ENCODE measurements at places on chromosomes 7 and 10.

- no peak for DNase-seq
Observed at GRCh38 chr10:7486528-7486927, 75.7 kb upstream of the SFMBT2 start.

DNA sequence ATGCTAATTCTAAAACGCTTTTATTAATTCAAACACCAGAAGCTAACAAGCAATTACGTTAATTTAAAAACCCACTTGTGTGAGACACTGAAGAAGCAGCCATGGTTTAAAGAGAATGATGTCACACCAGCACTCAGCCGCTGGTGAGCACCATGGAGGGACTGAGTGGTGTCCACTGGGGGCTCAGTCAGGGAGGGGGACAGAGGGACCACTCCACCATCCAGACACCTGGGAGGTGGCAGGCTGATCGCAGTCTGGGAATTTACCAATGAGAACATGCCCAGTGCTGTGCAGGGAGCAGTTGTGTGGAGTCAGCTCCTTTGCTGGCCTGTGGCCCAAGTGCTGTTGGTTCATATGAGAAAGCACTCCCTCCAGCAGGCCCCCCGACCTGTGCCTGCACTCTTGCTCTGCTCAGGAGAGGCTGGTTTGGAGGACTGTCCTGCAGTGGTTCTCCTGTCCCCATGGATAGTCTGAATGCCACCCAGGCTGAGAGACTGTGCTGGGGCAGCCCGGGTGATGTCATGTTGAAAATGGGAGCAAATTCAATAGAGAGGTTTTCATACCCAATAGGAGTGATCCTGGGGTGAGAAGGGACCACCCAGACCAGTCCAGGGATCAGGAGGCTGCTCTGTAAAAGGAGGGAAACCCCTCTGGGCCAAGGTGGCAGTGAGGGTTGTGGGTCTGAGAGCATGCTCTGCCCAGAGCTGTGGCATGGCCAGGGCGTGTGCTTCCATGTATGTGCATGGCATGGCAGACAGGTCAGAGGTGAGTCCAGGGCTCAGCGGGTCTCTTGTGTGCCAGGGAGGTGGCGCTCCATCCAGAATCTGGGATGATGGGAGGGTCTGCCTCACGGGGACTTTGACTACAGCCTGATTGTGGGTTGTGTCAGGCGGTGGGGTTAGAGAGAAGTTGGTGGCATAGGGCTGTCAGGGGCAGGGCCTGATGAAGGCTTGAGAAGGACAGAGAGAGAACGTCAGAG is 12.7 kb downstream of the ADCY1 start:
- DNase-seq = no peak

DNA sequence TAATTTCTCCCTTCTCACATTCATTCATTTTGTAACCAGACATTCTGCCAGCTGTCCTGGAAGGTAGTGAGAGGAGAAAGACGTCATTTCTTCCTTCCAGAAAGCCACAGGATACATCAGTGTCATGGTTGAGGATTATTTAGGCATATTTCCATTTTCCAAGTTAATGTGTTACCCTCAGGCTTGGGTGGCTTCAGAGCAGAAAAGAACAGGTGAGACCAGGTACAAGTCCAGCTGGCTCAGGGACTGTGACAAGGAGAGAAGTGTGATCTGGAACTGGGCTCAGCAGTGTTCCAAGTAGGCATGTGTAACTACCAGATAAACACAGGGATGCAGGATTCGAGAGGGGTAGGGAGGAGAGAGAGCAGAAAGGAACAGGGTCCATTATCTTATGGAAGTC is 386.9 kb downstream of the GALNT17 start:
- no peak for DNase-seq

DNA sequence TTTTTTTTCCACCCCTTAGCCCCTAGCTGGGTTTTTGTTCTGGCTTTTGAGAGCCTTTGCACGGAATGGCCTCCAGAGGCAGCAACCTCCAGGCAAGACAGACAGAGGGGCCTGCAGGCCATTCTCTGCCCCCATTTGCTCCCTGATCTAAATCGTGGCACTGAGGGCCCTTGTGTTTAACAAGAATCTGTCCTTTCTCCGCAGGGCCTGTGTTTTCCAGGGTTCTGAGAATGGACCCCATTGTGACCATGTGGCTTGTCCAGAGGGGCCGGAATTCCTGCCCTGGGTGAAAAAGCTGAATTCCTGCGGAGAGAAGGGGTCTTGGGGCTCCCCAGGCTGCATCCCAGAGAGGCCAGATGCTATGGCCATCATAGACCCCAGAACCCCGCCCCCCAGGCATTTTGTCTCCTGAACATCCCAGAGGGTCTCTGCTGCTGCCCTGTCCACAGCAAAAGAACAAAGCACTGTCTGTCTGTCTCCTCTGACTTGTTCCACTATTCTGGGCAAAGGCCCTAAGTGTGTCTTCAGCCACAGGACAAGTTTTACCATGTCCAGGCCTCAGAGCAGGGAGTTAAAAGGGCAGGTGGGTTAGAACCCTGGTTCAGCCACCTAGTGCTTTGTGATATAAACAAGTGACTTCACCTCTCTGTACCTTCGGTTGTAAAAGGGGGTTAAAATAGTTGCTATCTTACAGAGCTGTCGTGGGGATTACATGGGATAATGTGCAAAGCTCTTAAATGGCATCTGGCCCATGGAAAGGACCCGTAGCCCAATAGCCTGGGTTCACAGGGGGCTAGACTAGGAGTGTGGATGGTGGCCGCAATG is 155.6 kb downstream of the SH3PXD2A start:
- peak; percentile 2 for DNase-seq

- no peak for DNase-seq
Observed at GRCh38 chr7:155198196-155198892, 99.3 kb upstream of the INSIG1 start.

- no peak for DNase-seq
Observed at GRCh38 chr10:119166564-119166963, 1.1 kb upstream of the SFXN4 start.

DNA sequence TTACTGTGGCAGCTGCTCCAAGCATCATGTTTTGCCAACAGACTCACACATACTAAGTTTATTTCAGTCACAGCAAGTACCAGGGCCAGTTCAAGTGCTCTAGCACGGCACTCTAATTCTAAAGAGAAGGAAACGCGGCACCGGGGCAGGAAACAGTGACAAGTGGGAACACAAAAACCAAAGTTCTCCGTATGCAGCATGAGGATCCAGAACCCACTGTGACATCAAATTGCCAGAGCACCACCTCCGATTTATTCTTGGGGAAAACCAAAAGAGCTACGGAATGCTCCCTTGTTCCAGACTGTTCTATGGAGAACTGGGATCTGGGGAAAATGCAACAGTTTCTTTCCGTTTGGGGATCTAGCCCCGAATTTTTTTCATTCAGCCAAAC is 448 bp upstream of the PTER start:
- peak; percentile 36 for DNase-seq

DNA sequence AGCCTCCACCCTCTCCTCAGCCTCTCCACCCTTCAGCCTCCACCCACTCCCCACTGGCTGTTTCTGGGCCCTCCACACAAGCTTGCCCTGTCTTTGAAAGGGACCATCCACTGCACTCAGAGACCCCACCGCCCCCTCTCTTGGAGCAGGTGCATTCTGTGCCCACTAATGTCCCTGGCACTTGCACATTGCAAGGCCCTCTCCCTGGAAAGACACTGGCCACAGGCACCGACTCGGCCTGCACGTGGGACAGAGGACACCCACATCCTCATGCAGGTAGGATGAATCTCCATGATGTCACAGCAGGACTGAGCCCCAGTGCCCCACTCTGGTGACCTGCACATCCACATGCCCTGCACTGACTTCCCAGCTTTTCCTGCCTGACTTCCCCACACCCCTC is 36.8 kb upstream of the EBF3 start:
- DNase-seq = no peak

DNA sequence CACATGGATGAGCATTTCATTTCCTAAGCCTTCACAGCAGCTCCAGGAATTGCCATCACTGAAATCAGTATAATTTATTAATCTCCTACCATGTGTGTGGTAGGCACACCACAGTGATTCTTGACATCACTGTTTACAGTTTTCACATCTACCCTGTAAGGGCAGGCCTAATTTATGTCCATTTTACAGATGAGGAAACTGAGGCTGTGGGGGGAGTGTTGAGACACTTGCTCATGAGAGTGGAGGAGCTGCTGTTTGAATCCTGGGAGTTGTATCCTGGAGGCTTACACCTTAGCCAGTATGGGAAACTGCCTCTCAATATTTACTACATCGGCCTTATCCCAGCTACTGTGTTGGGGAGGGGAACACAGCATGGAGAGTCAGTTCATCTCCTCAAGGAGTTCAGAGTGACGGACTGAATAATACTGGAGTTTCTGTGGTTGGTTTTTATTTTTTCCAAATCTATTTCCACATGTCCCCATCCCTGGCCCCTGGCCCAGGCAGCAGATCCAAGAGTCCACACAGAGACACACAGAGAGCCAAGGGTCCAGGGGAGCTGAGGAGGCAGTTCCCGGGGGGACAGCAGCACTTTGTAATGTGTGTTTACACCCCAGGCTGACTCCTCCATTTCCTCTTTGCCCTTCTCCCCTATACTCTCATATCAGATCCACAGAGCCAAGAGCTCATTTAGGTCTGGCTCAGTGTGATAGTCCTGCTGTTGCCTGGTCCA is 13.2 kb downstream of the UBTD1 start:
- DNase-seq = no peak

DNA sequence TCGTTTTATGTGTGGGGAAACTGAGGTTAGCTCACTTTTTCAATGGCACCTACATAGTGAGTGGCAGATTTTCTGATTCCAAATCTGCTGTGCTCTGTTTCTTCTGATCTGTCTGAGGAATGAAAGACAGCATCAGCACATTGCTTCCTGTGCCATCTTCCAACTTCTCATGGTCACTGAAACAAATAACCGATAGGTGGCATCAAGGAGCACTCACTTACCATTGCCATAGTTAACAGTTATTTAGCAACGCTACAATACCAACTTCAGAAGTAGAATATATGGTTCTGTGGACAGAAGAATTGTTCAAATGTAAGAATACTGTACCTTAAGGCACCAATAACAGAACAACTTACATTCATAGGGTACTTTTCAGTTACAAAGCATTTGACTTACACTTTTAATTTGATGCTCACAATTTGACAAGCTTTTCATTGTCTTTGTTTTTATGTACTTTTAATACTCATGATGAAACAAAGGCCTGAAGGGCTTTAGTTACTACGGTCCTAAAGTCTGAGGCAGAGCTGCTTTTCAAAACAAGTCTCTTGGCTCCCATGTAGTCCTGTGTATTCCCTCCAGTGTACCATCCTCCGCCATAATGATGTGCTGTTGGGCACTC is 228.9 kb upstream of the TCF7L2 start:
- peak; percentile 62 for DNase-seq

- no peak for DNase-seq
Observed at GRCh38 chr7:109073543-109073942, 503.9 kb downstream of the DNAJB9 start.

DNA sequence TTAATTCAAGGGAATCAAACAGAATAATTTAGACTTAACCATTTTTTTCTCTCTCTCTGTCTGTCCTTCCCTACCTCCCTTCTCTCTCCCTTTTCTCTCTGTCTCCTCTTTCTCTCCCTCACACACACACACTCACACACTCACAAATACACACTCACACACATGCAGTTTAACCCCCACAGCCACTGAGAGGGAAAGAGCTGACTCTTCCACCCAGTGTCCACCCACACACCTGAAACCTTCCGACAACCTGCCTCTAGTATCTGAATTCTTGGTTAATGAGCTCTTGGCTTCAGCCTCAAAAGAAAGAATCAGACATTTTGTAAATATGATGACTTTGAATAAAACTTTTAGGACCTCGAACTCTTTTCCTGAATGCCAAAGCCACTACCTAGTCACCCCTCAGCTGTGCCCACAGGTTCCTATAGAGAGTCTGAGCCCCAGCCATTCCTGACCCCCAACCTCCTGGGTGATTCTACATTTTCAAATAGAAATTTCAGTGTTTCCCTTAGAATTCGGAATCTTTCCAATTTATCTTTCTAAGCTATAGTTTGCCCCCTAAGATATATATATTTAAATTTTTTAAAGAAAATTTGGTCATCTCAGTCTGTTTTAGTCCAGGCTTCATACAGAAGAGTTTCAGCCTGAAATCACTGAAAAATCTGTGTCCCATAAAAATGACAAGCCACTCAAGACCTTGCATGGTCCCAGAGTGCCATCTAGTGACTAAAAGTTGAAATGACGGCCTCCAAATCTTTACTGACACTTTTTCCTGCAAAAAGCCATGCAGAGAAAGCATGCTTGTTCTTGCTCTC is 202.8 kb downstream of the IPMK start:
- DNase-seq = peak; percentile 65

GRCh38 chr10:104127411-104127810 is 5.4 kb downstream of the SFR1 start:
- DNase-seq = peak; percentile 44

DNA sequence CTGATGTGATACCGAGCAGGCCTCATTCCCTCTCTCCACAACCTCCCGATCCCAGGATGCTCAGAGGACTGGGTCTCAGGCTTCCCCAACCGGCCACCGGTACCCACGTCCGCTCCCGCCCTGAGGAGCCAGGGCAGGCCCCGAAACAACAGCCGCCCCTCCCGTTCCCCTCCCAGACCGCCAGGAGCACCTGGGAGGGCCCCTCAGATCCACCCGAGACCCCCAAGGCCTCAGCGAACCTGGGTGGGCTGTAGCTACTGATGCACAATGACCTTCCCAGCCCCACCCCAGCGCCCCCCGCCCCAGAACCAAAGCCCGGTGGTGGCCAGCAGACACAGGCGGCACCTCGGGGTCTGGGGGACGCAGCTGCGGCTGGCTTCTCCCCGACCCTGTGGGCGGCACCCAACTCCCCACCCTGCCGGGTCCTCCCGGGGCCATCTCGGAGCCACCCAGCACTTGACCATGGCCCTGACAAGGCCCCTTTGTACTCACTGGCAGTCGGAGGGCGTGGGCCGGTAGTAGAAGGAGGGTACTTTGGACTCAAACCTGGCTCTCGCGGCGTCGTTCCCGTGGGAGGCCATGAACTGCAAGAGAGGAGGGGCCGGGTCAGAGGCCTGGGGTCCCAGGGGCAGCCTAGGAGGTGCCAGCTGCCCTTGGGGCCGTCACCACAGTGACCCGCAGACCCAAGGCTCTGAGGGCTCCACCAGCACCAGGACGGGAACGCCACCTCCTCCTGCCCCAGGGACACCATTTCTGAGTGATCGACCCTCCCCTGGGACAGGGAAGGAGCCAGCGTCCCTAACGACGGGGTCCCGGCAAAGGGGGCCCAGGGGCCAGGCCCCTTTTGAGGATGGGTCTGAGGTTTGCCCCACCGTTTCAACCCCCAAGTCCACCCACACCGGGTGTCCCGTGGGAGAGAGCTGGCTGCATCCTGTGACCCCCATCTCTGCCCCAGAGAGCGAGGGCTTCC is 28.1 kb downstream of the ADAP1 start:
- no peak for DNase-seq

GRCh38 chr7:72343991-72344390 is 68.1 kb downstream of the CALN1 start:
- DNase-seq = no peak

Measured in MM.1S (cell line).